ENCODE measurements at places on chromosomes 7 and 10.

DNA sequence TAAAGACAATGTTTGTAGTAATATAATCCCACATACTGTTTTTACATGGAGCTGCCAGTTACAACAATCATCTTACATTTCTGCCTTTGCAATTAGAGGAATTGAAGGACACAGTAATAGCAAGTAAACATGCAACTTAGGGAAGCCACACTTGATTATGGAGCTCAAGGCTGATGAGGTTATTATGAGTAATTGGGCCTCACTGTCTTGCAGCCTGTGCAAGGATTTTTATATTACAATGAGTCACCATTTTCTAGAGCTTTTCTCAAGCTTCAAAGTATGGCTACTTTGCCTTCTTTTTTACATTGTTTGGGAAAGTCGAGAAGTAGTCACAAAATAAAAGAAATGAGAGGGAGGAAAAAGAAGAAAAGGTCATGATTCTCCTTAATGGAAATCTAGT, 226.4 kb downstream of the KIAA1217 start:
- no peak for DNase-seq

GRCh38 chr10:29613791-29614190, 21.0 kb downstream of the SVIL start:
- DNase-seq: no peak

DNA sequence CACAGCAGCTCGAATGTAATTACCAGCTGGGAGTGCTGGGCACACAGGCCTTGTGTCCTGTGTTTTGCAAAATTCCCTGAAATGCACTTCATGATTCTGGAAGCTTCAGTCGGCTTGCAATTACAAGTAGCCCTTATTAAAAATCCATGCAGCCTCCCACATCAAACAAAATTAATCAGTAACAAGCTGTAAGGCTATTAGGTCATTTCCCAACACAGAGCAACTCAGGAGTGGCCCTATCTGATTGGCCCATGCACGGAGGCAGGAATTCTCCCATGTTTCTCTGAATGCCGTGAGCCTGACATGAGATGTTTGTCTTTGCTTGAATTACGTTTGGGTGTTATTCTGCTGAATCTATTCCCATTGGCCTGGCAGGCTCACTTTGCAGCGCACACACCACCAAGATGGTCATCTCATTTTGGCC, 36.9 kb downstream of the FOXL3 start:
- no peak for DNase-seq

GRCh38 chr10:110269374-110270318, 35.1 kb downstream of the SMNDC1 start:
- no peak for DNase-seq

GRCh38 chr10:34601691-34602090, 213.4 kb downstream of the PARD3 start:
- DNase-seq: no peak

GRCh38 chr7:28364082-28364481, 48.2 kb upstream of the CREB5 start:
- no peak for DNase-seq

DNA sequence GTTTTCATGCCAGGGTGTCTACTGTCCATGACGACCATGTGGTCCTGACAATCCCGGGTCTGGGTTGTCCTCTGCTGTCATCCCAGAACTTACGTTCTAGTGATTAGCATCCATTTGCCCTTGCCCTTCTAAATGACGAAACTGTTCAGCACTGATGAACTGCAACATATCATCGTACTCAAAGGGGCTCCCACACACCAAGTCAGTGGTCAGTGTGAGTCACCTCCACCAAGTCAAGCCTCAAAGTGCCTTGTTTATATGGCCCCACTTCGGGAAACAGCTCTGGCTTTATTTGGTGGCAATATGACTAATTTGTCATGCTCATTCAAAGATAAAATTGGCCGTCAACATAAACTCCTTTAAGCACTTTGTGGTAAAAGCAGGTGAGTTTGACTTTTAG, 110.7 kb downstream of the FRMD4A start:
- DNase-seq: no peak

DNA sequence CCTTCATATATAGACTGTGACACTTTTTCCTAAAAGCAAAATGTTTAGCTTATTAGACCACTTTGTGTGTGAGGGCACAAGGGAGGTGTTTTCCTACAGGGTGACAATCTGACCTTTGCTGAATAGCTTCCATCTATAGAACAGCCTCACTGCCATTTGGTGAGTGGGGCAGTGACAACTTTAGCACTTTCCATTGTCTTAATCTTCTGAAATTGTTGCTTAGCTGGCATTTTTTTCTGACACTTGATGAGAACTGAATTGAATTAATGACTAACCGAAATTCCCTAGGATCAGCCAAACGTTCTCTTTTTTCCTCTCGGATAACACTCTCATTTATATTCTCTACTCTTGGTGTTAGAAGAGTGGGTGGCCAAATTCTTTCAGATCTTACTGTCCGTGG, 30.2 kb downstream of the KDM7A start:
- DNase-seq: no peak

GRCh38 chr10:18508587-18508986, 142.8 kb downstream of the NSUN6 start:
- DNase-seq: no peak

- no peak for DNase-seq
Measured at GRCh38 chr7:135843214-135843613, 94.6 kb upstream of the FAM180A start.

DNA sequence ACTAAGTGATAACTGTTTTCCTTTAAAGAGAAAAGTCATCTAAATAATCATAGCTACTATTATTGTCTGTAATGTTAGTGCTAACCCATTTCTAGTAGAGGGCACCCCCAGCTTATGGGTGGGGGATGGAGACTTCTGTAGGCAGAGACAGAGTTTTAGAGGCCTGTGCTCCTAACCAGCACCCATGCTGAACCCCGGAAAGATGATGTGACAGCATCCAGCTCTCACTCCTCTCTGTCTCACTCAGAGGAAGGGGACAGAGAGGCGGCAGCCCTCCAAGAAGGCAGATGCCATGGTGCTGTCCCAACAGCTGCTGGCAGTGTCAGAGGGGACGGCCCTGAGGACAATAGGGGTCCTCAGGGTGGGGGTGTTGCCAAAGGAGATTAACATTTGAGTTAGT, 74.4 kb upstream of the PRLHR start:
- DNase-seq: no peak

DNA sequence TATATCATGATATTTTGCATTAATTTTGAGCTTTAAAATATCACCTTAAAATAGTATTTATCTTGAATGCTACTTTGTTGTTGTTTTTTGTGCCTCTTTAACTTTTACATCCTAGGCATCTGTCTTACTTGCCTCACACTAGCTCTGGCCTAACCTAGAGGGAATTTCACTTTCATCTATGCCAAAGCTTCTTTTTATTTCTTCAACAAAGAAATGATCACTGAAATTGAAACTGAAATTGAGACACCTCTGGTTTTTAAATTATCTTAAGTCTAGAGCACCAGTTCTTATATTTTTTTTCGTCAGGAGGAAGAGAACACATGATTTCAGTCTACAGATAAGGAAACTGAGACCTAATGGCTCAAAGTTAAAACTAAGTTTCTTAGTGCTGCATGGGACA, 3.5 kb upstream of the SCIN start:
- DNase-seq: no peak

GRCh38 chr7:105675934-105676371, 94.7 kb upstream of the EFCAB10 start:
- no peak for DNase-seq

DNA sequence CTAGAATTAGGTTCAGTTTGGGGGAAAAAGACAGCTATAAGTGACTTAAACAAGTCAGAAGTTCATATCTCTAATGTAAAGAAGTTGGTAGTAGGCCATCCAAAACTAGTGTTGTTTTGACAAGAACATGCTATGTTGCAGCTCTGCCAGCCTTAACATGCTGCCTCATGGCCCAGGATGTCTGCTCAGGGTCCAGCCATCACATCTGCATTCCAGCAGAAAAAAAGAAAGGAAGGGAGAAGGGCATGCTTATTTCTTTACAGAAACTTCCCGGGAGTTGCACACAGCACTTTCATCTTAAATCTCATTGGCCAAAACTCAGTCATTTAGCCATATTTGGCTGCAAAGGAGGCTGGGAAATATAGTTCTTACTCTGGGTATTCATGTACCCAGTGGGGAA, 400.4 kb upstream of the PODXL start:
- DNase-seq: no peak

DNA sequence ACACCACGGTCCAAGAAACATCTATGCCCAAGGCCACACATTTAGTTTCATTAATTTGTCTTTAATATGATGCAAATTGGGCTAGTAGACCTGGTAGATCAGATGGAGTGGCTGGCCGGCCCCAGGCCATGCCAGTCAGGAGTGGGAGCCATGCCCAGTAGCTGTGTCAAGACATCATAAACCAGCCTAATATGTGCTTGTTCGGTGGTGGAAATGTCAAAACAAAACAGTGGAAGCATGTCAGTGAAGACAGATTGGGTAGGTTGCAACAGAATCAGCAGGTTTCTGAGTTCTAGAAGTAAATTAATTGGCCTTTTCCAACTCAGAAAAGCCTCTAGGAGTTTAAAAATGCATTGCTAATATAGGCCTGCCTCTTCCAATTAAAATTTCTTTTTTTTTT, 124.7 kb downstream of the NRP1 start:
- no peak for DNase-seq

GRCh38 chr7:3747467-3747866, 446.4 kb downstream of the SDK1 start:
- peak; percentile 26 for DNase-seq

DNA sequence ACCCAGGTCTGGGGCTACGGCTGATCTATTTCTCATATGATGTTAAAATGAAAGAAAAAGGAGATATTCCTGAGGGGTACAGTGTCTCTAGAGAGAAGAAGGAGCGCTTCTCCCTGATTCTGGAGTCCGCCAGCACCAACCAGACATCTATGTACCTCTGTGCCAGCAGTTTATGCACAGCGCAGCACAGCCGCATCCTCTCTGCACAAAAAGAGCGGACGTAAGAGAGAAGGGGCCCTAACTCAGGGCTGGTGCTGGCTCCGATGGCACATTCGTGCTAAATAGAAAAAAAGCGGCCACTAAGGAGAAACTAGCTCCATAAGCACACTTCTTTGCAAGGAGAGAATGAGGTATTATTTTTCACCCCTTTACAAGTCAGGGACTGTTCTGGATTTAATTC, 28.3 kb upstream of the PRSS1 start:
- no peak for DNase-seq

- DNase-seq: no peak
Measured at GRCh38 chr7:76011442-76011861, 17.1 kb upstream of the TMEM120A start.

DNA sequence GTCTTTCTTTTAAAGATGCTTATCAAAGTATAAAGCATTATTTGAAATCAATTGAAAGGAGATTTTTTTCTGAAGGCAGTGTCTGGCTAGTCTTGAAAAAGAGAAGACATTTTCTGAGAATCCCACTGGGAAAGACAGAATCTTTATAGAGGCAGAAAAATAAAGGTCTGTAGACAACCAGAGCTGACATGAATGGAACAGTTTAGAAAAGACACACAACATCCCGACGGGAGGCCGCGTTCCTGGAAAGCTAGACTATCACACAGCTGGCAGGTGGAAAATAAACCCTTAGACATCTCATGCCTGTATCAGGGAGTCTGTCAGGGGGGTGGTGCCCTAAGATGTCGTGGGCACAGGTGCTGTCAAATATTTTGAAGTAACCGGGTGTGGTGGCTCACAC, 48.0 kb upstream of the KLF6 start:
- DNase-seq: no peak

- no peak for DNase-seq
Measured at GRCh38 chr10:103231047-103231551, 14.6 kb upstream of the RPEL1 start.

DNA sequence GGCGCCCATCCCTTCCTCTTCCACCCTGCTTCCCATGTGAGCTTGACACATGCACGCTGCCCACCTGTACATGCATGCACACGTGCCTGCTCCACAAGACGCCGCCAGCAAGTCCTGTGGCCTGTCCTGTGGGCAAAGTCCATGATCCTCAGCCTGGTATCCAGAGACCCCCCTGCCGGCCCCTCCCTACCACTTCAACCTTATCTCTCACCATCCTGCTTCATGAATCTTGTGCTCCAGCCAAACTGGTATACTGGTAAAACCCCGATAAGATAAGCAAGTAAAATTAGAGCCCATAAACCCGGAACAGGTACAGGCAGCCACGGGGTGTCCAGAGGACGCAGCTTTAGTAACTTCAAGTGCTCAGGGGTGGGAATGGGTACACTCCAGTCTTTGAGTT, 11.8 kb upstream of the TBXAS1 start:
- DNase-seq: no peak

GRCh38 chr10:12728494-12728893, 273.0 kb downstream of the CCDC3 start:
- no peak for DNase-seq

GRCh38 chr10:97538411-97538810, 34.2 kb upstream of the ANKRD2 start:
- no peak for DNase-seq

GRCh38 chr7:45021604-45022296, 21.7 kb downstream of the CCM2 start:
- DNase-seq: no peak

GRCh38 chr10:78973901-78974616, 94.7 kb upstream of the ZMIZ1 start:
- no peak for DNase-seq

DNA sequence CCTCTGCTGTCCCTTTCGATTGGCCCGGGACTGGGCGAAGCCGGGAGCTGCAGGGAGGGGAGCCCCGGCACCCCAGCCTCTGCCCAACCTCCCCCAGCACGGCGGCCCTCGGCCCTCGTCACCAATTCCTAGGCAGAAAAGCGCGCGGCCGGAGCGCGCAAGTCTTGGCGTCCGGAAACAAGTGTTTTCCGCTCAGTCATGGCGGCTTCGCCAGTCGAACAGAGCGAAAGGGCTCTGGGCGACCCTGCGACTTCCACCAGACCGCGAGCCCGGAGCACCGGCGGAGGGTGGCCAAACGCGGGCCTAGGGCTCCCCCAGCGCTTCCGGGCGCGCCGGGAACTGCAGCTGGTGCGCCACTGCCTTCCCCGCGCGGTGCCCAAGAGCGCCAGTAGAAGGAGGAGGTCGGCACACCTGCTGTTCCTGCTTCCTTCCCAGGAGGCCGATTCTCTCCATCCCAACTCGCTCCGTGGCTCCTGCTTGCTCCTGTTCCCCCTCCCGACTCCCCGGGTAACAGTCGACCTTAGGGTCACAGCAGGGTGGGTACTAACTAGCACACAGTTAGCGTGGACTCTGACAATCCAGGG, 729.9 kb downstream of the ZWINT start:
- peak; percentile 27 for DNase-seq

- DNase-seq: no peak
Measured at GRCh38 chr7:113548137-113548536, 370.7 kb downstream of the PPP1R3A start.

- DNase-seq: no peak
Measured at GRCh38 chr10:118958984-118959925, 70.3 kb upstream of the NANOS1 start.

- no peak for DNase-seq
Measured at GRCh38 chr7:100152937-100153666, 4.4 kb downstream of the LAMTOR4 start.

All from KG1 (cell line).